ENCODE measurements at places on chromosomes 5 and 9.

DNA sequence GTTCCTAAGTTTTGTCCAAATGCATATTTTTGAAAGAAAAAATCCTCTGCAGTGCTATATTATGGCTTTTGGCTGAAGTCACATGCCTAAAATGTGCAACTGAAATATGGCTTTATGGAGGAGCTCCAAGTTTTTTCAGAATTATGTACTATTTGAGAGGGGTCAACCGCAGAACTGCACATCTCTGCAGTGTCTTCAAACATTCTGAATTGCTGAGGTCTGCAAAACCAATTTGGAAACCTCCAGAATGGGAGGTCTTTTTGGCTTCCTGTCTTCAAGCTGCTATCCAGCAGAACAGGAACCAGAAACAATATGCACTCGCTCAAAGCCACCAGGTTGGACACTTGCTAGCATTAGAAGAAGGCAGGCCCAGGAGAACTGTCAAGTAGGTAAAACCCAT is 376.0 kb upstream of the PAPPA start:
- DNase-seq, result peak; percentile 43

- DNase-seq, result no peak
Observed at GRCh38 chr9:94668418-94668927, 29.2 kb upstream of the FBP1 start.

- no peak for DNase-seq
Observed at GRCh38 chr5:89301321-89302025, 418.5 kb upstream of the MEF2C start.

DNA sequence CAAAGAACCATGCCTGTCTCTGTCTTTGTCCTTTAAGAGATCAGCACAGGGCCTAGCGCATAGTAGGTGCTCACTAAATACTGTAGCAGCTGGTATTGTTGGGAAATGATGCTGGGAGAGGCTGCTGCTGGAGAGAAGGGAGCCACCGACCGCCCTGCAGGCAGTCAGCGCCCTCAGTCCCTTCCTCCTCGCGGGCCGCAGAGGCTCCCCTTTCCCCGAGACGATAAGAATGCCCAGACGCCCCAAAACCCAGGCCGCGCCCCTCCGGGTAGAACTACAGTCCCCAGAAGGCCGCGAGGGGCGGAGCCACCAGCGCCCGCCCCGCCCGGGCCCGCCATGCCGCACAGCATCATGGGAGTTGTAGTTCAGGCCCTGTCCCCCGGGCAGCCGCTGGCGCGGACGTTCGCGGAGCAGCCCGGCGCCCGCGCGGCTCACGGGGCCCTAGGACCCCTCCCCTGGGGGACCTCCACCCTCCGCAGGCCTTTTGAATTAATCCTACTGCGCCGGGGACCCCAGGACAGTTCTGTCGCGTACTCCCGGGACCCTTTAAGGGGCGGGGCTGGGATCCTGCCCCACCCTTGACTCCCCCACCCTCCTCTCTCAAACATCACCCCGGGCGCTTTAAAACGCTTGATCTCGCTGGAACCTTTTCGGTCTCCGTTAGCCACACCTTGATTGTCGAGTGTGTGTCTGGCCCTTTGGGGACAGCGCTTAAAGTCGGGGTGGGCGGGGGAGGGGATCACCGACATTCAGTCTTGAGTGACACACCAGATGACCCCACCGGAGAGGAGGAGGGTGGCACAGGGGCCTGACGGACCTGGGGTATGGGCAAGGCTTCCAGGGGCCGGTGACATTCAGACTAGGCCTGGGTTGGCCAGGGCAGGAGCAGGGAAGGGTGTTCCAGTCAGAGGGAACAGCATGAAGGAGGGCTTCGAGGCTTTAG is 24.8 kb upstream of the IER5L start:
- peak; percentile 79 for DNase-seq

- DNase-seq, result no peak
Observed at GRCh38 chr9:89598363-89598713, 6.5 kb upstream of the GADD45G start.

DNA sequence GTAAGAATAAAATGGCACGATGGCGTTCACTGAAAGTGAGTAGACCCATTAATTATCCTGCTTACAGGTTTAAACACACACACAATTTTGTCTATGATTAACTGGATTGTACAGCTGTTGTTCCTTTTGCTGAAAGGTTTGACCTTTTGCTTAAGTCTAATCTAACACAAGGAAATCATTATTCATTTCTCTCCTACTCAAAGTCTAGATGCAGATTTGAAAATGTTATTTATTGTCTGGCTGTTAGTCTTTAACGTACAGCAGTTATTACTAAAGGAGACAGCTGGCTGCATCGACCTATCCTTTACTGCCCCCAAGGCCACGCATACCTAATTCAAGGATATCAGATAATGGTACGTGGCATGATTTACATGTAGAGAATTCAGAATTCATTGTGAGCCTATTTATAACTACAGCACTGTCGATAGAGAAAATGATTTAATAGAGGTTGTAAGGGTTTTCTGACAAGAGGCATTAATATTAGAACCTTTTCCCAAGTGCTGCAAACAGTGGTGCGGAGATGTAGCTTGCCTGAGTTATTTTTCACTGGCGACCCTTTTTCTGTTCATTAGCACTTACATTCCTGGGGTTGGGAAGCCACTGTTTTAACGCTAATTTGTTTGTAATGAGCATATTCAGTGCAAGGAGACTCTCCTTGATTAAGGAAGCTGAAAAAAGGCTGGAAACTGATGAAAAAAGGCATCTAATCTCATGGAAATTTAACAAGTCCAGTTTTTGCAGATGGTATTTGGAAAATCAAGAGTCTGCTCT is 368.4 kb upstream of the GRAMD2B start:
- no peak for DNase-seq

GRCh38 chr5:57179262-57180200 is 5.7 kb downstream of the GPBP1 start:
- no peak for DNase-seq

GRCh38 chr9:87518702-87519335 is 21.2 kb downstream of the DAPK1 start:
- no peak for DNase-seq

DNA sequence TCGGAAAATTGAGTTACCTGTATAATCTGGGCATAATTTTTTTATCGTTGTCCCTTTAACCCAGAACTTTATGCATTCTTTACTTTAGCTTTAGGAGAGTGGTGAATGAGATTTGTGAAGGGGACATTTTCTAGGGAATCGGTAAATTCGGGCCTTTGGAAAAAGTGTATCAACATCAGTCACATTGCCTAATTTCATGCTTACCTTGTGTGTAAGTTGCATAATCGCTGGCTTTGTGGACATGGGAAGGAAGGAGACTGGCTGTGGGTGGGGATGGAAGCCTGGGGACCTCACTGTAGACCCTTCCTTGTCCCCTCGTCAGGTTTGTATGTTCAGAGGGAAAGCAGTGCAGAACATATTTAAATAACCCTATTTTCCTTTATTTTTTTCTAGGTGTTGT is 3.3 kb downstream of the PSAT1 start:
- DNase-seq, result no peak

GRCh38 chr5:38466424-38467189 is 89.8 kb downstream of the LIFR start:
- no peak for DNase-seq

DNA sequence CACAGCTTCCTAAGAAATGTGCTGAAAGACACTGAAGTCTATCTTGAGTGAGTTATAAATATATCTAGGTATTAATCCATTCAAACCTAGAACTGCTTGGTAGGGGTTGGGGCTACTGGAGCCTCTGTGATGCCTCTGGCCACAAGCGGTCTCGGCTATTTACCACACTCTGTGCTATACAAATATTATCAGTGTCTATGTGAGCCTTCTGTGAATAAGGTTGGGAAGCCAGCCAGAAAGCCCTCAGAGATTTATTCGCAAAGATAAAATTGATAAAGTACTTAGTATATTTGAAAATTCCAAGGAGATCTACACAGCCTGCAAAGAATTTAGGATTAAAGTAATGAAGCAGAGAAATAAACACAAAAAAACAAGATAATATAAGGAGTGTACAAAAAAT is 41.4 kb downstream of the LIFR start:
- no peak for DNase-seq

GRCh38 chr9:78269784-78270183 is 27.1 kb upstream of the PSAT1 start:
- DNase-seq, result no peak

GRCh38 chr5:116389601-116390000 is 185.0 kb downstream of the SEMA6A start:
- DNase-seq, result no peak

- peak; percentile 82 for DNase-seq
Observed at GRCh38 chr9:110040788-110041187, 167.2 kb downstream of the C9orf152 start.

DNA sequence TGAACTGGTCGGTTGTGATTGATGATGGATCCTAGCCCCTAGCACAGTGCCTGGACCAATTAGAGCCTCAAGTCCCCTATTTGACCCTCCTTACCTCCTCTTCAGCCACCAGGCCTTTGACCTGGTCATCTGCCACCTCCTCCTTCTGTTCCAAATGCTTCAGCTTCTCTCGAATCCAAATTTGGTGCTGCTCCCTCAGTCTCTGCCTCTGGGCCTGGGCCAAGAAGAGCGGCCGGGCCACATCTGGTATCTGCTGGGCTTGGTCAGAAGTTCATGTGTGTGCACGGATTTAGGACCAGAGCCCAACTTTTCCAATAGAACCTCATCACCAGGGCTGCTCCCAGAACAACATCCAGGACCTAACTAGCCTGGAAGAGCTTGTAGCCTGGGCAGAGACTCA is 6.5 kb downstream of the SLC35A4 start:
- no peak for DNase-seq

GRCh38 chr5:15524712-15525111 is 24.7 kb downstream of the FBXL7 start:
- DNase-seq, result no peak

DNA sequence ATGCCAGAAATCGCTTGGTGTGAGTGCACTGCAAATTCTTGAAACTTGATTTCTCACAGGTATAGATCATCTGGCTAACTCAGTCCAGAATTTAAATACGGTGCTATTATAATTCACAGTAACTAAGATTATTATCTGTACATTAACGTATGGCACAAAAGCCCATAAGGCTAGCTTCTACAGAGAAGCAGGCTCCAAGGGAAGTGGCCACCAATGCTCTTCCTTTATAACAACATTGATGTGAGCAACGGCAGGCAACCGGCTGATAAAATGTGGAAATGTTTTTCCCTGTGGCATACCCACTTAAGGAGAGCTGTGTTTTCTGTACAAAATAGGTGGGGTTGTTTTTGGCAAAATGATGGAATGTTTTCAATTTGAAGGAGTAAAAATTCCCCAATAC is 35.7 kb downstream of the SEMA4D start:
- no peak for DNase-seq

- DNase-seq, result no peak
Observed at GRCh38 chr5:78758169-78758839, 109.7 kb upstream of the LHFPL2 start.

DNA sequence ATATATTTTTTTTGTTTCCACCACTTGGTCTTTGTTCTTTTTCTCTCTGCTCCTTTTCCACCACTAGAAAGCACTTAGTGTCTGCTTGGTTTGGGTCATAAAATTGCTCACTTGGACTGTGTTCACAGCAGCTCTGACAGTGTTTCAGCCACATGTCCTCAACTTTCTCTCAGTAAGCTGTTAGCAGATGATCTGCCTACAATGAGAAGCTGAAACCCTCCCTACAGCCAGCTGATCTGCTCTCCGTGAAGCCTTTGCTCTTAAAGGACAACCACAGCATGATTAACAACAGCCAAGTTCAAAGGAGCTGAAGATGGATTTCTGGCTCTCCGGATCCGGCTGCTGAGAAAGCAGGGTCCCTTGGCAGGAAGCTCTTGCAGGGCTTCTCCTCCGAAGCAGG is 31.6 kb downstream of the PRLR start:
- DNase-seq, result peak; percentile 42

DNA sequence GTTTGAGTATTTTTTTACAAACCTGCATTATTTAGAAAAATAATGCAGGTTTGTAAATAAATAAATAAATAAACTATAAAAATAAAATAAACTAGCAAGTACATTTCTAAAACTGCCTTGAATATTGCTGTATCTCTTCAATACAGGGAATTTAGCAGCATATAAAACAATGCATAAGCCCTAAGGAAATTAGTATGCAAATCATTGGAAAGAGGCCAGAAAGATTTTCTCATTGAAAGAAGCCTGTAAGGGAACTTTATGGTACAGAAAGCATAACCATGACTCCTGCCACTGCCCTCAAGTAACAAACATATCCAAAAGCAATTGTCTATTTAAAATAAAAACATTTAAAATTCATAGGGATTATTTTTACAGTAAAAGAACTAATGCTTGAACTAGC is 387.3 kb downstream of the HINT1 start:
- no peak for DNase-seq

DNA sequence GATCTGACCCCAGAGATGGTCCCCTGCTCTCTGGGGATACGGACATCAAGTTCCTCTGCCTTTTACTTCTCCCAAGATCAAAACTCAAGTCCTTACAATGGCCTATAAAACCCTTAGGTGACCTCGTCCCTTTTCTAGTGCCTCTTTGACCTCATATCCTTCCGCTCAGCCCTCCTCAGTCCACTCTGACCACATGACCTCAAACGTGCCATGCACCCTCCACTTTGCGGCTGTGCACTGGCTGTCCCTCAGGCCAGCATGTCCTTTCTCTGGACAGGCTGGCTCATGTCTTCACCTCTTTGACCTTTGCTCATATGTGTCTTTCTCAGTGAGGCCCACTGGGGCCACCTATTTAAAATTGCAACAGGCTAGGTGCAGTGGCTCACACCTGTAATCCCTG is 14.7 kb downstream of the TRMO start:
- DNase-seq, result no peak

- no peak for DNase-seq
Observed at GRCh38 chr9:89980600-89980999, 375.8 kb downstream of the GADD45G start.

DNA sequence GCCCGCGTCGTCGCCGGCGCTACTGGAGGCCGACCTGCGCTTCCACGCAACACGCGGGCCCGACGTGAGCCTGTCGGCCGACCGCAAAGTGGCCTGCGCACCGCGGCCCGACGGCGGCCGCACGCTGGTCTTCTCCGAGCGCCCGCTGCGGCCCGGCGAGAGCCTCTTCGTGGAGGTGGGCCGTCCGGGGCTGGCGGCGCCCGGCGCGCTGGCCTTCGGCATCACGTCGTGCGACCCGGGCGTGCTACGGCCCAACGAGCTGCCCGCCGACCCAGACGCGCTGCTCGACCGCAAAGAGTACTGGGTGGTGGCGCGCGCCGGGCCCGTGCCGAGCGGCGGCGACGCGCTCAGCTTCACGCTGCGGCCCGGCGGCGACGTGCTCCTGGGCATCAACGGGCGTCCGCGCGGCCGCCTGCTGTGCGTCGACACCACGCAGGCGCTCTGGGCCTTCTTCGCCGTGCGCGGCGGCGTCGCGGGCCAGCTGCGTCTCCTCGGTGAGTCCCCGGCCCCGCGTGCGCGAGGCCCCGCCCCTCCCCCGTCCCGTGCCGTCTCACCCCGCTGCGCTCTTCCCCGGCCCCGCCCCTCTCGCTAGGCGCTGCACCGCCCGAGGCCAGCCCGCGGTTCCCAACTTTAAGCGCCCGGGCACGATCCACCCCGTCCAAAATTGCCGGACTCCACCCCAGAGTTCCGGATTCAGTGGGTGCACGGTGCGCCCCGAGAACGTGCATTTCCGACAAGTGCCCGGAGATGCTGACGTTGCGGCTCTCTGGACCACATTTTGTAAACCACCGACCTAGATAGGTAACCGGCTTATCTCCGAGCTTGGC is 42.8 kb downstream of the NEURL1B start:
- peak; percentile 52 for DNase-seq

GRCh38 chr9:104927912-104928740 is at the start of gene ABCA1:
Gene ABCA1 (minus strand): TSS chr9:104928155. CDS start chr9:104903679, 24,476 bp downstream.
- DNase-seq, result peak; percentile 83
